ENCODE measurements at places on chromosomes 16 and 17. TPM values are rescaled to one million over a fixed set of nuclear protein-coding genes. Genes with fewer than 3 reads are reported as not detected.

TBC1D3D gene
- polyA plus RNA-seq, result not detected

SEPTIN1 gene
- 0.57 TPM for polyA plus RNA-seq

CD79B gene
- polyA plus RNA-seq, result 4.4 TPM

KRT37 gene
- polyA plus RNA-seq, result not detected

PRKAR1A gene
- polyA plus RNA-seq, result 39.3 TPM

TSR1 gene
- 17.1 TPM for polyA plus RNA-seq

ZNF785 gene
- 8.6 TPM for polyA plus RNA-seq

CDT1 gene
- polyA plus RNA-seq, result 141 TPM

MYLK3 gene
- polyA plus RNA-seq, result 0.14 TPM

MYH13 gene
- polyA plus RNA-seq, result not detected

CCDC78 gene
- polyA plus RNA-seq, result 7.1 TPM

CD300H gene
- not detected for polyA plus RNA-seq

P2RX5 gene
- polyA plus RNA-seq, result 12.0 TPM

DYNLRB2 gene
- not detected for polyA plus RNA-seq

ADORA2B gene
- polyA plus RNA-seq, result 6.9 TPM
